ENCODE measurements at places on chromosomes 16 and 17.

DNA sequence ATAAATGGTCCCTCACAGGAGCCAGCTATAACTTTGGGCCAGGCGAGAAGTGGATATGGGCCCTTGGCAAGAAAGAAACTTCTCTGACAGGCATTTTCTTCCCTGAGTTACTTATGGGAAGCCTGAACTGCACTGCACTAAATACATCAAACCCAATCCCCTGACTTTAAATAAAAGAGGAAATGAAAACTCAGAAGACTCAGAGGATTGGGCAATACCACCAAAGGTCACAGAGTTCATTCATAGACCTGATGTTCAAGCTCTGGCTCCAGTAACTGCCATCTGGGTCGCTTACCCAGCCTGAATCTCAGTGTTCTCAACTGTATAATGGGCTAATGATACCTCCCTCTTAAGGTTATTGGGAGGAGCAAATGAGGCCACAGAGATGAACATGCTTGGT is 815 bp downstream of the KRT35 start:
- no peak for DNase-seq

DNA sequence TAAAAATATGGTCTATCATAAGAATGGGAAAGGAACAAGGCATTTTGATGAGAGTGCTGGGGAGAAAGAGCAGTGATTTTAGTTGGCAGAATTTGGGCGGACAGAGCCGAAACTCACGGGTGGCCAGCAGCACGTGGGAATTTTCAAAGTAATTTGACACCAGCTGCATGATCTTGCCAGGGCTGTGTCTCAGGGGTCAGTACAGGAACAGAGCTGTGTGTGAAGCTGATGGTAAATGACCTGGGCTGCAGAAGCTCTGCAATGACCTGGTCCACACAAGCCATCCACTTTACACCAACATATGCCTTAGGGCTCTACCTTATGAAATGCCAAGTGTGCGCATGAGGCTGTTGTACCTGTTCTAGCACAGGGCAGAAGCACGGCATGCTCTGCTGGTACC is 112.0 kb downstream of the ZFHX3 start:
- DNase-seq = no peak

DNA sequence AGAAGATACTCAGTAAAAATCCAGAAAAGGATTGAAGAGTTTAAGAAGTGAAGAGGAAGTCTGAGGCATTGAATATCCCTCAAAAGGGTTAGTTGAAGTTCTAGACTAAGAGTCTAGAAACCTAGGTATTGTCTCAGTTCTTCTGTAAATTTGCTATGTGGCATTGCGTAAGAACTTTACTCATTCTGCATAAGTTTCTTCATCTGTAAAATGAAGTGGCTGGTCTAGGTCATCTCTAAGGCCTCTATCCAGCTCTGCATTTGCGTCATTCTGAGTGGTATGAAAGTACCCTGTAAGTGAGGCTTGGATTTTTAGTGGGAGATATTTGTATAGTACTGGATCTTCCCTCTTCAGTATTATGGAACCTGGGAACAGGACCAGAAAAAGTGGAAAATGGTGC is 130.2 kb downstream of the MYO1D start:
- no peak for DNase-seq

GRCh38 chr16:50165473-50165872 is 12.4 kb downstream of the TENT4B start:
- DNase-seq = no peak

GRCh38 chr17:57366177-57366557 is 109.8 kb downstream of the MSI2 start:
- no peak for DNase-seq

- no peak for DNase-seq
Observed at GRCh38 chr17:43698678-43699437, 37.1 kb upstream of the MEOX1 start.
